ENCODE measurements at places on chromosomes 2 and 18.

DNA sequence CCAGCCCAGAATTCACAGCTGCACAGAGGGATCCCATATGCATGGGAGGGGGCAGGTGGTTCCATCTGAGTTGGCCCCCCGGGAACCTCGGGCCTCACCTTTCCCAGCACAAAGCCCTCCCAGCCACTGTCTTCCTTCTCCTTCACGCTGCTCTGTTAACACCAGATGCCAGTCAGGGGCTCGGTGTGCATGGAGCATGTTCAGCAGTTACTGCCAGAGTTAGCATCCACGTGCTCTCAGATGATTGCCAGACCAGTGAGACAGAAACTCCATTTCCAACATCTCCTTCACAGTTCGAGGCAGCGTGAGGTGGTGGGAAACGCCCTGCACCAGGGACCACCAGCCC, 101.0 kb downstream of the PTGR3 start:
- DNase-seq, result no peak

- no peak for DNase-seq
Observed at GRCh38 chr2:96631804-96632435, 6.2 kb downstream of the KANSL3 start.

GRCh38 chr2:200483729-200484198, 26.1 kb downstream of the KCTD18 start:
- no peak for DNase-seq

- no peak for DNase-seq
Observed at GRCh38 chr2:20611844-20612356, 39.0 kb downstream of the HS1BP3 start.

- no peak for DNase-seq
Observed at GRCh38 chr2:13046557-13047165, 329.9 kb downstream of the TRIB2 start.

Data from right renal cortex interstitium (tissue), 3 donors.